Activated CD4-positive, alpha-beta T cell treated with anti-CD3 and anti-CD28 coated beads, Interleukin-2, amount 50 U/mL, for 24 hours (primary cell): ENCODE measurements at places on chromosomes 3 and 15.

DNA sequence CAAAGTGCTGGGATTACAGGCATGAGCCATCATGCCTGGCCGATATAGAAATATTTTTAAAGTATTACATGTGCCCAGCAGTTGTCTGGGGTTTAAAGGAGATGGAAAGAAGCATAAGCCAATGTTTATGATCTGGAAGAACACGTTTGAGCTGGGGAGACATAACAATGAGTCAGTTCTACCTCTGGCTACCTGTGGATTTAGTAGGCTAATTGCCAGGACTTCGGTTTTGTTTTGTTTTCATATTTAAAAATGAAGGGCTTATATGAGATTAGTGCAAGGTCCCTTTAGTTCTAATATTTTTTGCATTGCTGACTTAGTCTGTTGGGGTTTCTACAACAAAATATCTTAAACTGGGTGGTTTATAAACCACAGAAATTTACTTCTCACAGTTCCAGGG lies 22.9 kb upstream of the TNFSF10 start:
- DNase-seq: no peak

- DNase-seq: no peak
These were observed 234.0 kb downstream of the ADAMTSL3 start for GRCh38 chr15:83887961-83888360.

- no peak for DNase-seq
These were observed 194.8 kb upstream of the PFN2 start for GRCh38 chr3:150165396-150166094.

- no peak for DNase-seq
These were observed 67.0 kb upstream of the ARHGEF3 start for GRCh38 chr3:56868706-56869105.

DNA sequence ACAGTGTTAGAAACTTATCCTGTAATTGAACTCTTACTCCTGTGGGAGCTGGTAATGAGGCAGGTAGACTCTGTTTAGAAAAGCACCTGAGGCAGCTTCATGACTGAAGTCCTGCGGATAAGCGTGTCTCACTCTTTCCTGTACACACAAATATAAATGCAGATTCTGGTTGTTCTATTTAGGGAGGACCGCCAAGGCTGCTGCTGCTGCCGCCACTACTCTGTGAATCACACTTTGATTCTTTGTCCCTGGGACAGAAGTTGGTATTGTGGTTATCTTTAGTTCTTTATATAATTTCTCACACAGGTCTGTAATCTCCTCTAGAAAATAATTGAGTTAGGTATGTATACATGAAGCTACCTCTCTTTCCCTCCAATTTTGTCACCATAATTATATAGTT lies 3.6 kb downstream of the LSAMP start:
- no peak for DNase-seq

DNA sequence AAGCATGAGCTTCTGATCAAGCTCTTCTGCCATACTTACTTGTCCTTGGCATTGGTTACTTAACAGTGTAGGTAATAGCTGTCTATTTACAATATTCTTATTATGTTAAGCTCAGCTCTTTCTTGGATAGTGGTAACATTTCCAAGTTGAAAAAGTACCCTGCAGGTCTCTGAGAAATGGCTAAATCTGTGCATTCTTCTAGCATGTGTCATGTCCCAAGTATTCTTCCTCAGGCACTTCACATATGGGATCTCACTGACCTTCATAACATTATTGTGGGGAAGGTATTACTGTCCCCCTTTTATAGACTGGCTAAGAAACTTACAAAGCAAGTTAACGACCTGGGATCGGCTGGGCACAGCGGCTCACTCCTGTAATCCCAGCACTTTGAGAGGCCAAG lies 236.1 kb downstream of the RORA start:
- DNase-seq: no peak

GRCh38 chr3:15636028-15636709 lies 34.6 kb downstream of the BTD start:
- DNase-seq: peak; percentile 31

DNA sequence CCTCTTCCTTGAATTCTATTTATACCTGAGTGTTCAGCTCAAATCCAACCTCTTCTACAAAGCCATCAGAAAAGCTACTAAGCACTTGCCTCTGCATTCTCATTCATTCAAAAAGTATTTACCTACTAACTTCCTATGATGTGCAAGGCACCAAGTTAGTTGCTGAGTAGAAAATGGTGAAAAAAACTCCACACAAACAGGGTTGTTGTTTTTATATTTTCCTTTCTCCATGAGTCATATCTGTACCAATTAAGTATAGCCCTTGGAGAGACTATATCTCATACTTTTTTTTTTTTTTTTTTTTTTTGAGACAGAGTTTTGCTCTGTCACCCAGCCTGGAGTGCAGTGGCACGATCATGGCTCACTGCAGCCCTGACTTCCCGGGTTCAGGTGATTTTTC lies 67.7 kb downstream of the IGF2BP2 start:
- no peak for DNase-seq

DNA sequence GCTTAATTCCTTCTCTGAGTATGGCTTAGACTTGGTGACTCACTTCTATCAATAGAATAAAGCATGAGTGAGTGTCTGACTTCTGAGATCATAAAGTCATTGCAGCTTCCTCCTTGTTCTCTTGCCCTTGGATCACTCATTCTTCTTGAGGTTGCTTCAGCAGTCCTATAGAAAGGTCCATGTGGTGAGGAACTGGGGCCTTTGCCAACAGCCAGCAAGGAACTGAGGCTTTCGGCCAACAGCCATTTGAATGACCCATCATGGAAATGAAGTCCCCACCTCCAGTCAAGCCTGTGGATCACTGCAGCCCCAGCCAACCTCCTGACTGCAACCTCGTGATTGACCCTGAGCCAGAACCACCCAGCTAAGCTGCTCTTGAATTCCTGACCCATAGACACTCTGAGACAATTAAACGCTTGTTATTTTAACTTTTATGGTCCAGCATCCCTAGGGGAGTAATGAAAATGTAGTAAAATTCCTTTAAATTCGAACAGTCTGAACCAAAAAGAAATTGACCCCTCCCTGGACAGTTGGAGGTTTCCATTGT lies 84.5 kb downstream of the WDR76 start:
- DNase-seq: no peak

DNA sequence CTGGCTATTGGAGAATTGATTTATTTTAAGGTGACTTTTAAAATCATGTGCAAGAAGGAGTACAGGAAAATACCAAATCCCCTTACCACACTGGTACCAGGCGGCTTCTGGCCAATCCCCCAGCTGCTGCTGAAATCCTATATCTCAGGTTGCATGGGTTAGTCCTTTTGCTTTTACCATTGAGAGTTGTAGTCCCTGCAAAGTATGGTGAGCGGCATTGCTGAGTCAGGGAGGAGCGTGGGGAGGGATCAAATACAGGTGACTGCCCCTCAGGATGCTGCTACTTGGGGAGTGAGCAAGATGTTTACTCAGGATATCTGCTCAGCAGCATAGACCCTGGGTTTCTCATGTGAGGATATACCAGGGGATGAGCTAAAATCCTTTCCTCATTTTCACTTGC lies 131.9 kb upstream of the STAC start:
- DNase-seq: no peak

DNA sequence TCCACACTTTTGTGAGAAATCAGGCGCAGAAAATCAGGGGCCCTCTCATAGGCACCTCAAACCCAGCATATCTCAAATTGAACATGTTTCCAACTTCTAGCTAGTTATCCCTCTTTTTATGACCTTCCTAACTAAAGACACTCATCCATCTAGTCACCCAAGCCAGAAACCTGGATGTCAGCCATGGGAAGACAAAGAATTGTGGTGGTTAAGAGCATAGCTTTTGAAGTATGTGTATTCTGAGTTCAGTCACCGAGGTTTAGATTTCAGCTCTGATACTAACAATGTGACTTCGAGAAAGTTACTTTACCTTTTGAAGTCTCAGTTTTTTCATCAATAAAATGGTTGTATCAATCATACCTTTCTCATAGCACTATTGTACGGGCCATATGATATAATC lies 495.5 kb downstream of the NLGN1 start:
- no peak for DNase-seq

DNA sequence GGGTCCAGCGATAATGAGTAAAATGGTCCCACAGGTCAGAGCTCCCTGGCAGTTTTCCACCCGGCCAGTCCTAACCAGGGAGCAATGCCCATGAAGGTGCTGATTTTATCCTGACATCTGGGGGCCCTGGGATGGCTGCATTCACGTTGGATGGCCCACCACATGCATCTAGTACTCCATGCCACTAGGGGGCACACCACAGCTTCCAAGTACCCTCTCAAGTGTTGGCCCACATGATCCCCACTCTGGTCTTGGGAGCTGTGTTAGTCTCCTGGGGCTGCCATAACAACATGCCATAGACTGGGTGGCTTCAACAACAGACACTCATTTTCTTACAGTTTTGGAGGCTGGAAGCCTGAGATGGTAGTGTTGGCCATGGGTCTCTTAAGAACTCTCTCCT lies 225.5 kb downstream of the SLCO3A1 start:
- DNase-seq: no peak

DNA sequence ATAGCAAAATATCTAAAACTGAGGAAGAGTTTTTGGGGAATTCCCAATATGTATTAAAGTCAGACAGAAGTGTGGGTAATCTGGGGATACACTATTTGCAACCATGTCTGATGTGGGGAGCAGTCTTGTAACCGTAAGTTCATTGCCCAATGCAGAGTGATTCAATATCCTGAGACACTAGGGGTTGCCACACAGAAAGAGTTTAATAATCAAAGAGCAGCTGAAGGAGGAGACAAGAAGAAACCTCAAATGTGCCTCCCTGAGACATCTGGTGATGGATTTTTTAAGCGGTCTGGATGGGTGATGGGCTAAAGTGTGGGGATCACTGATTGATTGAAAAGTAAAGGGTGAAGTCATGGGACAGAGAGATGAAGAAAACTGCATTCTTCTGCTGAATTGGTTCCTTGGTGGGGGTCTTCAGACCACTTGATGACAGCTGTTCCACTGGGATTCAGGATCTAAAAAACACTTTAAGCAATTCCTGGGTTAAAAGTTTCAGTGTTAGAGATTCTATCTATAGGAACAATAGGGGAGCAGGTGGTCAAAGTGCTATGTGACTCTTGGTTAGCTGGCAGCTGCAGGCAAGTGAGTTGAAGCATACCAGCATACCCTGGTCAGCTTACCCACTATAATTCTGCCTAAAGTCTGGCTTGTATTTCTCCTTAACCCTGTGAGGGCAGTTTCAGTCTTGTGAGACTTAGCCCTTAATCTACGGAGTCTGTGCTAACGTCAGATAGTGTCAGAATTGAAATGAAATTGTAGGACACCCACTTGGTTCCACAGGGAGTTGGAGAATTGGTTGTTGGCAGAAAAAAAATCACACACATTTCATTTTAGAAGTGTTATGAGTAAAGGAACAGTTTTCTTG lies 425.9 kb upstream of the TGFBR2 start:
- DNase-seq: no peak

DNA sequence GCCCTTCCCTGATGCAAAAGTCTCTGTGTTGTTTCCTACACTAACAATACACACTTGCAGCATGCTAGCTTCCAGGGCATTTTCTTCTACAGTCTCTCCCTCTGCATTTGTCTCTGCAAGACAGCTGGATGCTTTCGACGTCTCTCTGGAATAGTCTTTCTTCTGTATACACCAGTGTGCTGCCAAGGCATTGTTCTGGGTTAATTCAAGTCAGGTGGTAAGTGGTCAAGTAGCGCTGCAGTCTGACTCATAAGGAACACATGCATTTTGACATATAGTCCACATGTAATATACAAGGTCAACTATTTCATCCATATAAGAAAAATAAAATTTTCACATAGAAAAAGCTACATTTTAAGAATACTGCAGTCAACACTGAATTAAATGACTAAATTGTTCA lies 92.7 kb downstream of the MYLK start:
- DNase-seq: no peak
